Activated CD8-positive, alpha-beta memory T cell treated with anti-CD3 and anti-CD28 coated beads, Interleukin-2, amount 10 ng/mL, durations not matched to agents 7 days and 5 days (primary cell): ENCODE measurements at places on chromosomes 7 and 10. TPM values are rescaled to one million over a fixed set of nuclear protein-coding genes. Genes with fewer than 3 reads are reported as not detected.
A peak's percentile ranks its signal among the peaks of the same experiment; 100 is the strongest.

The TWNK gene
- 18.7 TPM for total RNA-seq

The SLC13A1 gene
- total RNA-seq: not detected

The SCART1 gene
- total RNA-seq: 0.82 TPM

The CYP3A7 gene
- not detected for total RNA-seq

The ZNF783 gene
- total RNA-seq: 15.5 TPM

The CTNNA3 gene
- total RNA-seq: not detected

GRCh38 chr7:24701261-24702235 lies 55.7 kb downstream of the GSDME start:
- H3K36me3 ChIP-seq: no peaks in the 10 kb centered on the region
- peaks cover 6% of the 10 kb centered on the region for H3K4me1 ChIP-seq
- DNase-seq: no peak
- H3K27ac ChIP-seq: no peak overlapping the region
- H3K27me3 ChIP-seq: no peaks in the 10 kb centered on the region
- H3K4me3 ChIP-seq: no peak overlapping the region

- no peak overlapping the region for H3K4me3 ChIP-seq
- H3K4me1 ChIP-seq: peaks cover 21% of the 10 kb centered on the region
- peaks cover 1% of the 10 kb centered on the region for H3K36me3 ChIP-seq
- DNase-seq: no peak
- H3K27me3 ChIP-seq: peaks cover 7% of the 10 kb centered on the region
Measured at GRCh38 chr7:918118-918425, 36.4 kb downstream of the ADAP1 start.

- no peaks in the 10 kb centered on the region for H3K4me1 ChIP-seq
- no peaks in the 10 kb centered on the region for H3K36me3 ChIP-seq
- H3K27me3 ChIP-seq: no peaks in the 10 kb centered on the region
- no peak for DNase-seq
- no peak overlapping the region for H3K4me3 ChIP-seq
Measured at GRCh38 chr7:31439165-31439564, 74.7 kb upstream of the ITPRID1 start.

DNA sequence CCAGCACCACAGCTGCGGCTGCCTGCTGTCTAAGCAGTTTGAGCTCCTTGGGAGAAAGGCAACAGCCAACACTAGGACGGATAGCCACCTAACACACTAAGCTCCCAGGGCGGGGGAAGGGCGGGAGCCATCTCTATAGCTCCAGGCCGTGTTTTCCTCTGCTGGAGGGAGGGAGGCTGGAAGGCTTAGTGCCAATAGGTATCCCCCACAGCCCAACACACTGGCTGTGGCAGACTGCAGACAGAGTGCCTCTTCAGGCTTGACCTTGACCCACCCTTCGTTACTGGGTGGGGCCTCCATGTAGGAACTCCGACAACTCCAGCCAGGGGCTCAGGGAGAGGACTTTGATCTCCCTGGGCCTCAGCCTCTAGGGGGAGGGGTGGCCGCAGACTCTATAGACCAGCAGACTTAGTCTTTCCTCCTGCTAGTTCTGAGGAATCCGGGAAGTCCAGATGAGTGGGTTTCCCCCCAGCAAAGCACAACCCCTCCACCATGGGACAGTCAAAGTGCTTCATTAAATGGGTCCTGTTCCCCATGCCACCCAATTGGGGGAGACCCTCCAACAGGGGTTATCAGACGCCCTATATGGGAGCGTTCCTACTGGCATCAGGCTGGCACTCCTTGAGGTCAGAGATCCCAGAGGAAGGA lies 314.4 kb upstream of the MKI67 start:
- no peak overlapping the region for H3K4me3 ChIP-seq
- no peaks in the 10 kb centered on the region for H3K27me3 ChIP-seq
- H3K4me1 ChIP-seq: no peaks in the 10 kb centered on the region
- H3K27ac ChIP-seq: no peak overlapping the region
- DNase-seq: no peak
- H3K36me3 ChIP-seq: no peaks in the 10 kb centered on the region

GRCh38 chr10:82621680-82622079 lies 746.7 kb downstream of the NRG3 start:
- no peaks in the 10 kb centered on the region for H3K36me3 ChIP-seq
- H3K4me1 ChIP-seq: no peaks in the 10 kb centered on the region
- no peak overlapping the region for H3K4me3 ChIP-seq
- DNase-seq: no peak
- no peaks in the 10 kb centered on the region for H3K27me3 ChIP-seq

DNA sequence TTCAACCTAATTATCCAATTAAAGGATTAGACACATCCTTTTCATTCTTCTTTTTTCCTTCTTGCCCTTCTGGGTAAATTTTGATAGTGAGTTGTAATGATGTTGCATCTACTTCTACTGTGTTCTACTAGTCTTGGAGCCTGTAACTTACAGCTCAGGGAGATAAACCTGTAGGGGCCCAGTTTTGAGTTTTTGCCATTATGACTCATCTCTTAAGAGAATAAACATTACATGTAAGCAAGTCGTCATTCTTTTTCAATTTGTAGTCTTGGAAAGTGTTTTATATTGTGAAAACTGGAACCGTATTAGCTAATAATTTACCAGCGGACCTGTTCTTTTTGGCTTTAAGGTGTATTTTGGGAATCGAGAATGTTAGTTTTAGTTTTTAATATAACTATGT lies 89.7 kb upstream of the RPA3 start:
- H3K27ac ChIP-seq: no peak overlapping the region
- no peaks in the 10 kb centered on the region for H3K4me1 ChIP-seq
- no peak overlapping the region for H3K4me3 ChIP-seq
- DNase-seq: no peak

- DNase-seq: no peak
- H3K4me1 ChIP-seq: peaks cover 6% of the 10 kb centered on the region
- no peak overlapping the region for H3K27ac ChIP-seq
- H3K27me3 ChIP-seq: peaks cover 4% of the 10 kb centered on the region
Measured at GRCh38 chr7:73351447-73352167, 23.6 kb downstream of the FKBP6 start.

- H3K4me1 ChIP-seq: peaks cover 15% of the 10 kb centered on the region
- no peak overlapping the region for H3K27ac ChIP-seq
- H3K4me3 ChIP-seq: no peak overlapping the region
- no peak for DNase-seq
- peaks cover 34% of the 10 kb centered on the region for H3K27me3 ChIP-seq
- H3K36me3 ChIP-seq: peaks cover 4% of the 10 kb centered on the region
Measured at GRCh38 chr10:7432884-7433726, 22.3 kb upstream of the SFMBT2 start.

GRCh38 chr10:19640566-19641263 lies 175.5 kb upstream of the PLXDC2 start:
- no peak for DNase-seq
- no peaks in the 10 kb centered on the region for H3K36me3 ChIP-seq
- H3K4me1 ChIP-seq: no peaks in the 10 kb centered on the region
- no peaks in the 10 kb centered on the region for H3K27me3 ChIP-seq
- no peak overlapping the region for H3K4me3 ChIP-seq

GRCh38 chr7:36315309-36315944 lies 74.2 kb upstream of the ANLN start:
- peaks cover 2% of the 10 kb centered on the region for H3K4me1 ChIP-seq
- H3K27me3 ChIP-seq: peaks cover 3% of the 10 kb centered on the region
- H3K27ac ChIP-seq: no peak overlapping the region
- H3K36me3 ChIP-seq: no peaks in the 10 kb centered on the region

DNA sequence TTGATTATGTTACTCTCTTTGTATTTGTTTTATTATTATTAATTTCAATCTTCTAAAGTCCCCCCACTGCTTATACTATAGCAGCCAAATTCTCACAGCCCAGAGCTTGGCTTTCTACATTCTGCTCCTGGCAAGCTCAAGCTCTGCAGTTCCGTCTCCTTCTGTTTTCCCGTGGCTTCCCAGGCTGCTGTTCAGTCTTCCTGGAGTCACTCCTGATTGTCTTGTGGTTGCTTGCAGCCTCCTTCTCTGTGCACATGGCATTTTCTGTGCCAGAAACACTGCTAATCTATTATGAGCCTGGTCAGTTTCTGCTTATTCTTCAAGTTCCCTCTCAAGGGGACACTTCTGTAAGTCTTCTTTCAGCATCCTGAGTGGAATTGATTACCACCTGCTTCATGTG lies 533.7 kb upstream of the IGFBP3 start:
- H3K36me3 ChIP-seq: no peaks in the 10 kb centered on the region
- H3K4me1 ChIP-seq: no peaks in the 10 kb centered on the region
- no peak overlapping the region for H3K4me3 ChIP-seq
- no peaks in the 10 kb centered on the region for H3K27me3 ChIP-seq
- no peak for DNase-seq

DNA sequence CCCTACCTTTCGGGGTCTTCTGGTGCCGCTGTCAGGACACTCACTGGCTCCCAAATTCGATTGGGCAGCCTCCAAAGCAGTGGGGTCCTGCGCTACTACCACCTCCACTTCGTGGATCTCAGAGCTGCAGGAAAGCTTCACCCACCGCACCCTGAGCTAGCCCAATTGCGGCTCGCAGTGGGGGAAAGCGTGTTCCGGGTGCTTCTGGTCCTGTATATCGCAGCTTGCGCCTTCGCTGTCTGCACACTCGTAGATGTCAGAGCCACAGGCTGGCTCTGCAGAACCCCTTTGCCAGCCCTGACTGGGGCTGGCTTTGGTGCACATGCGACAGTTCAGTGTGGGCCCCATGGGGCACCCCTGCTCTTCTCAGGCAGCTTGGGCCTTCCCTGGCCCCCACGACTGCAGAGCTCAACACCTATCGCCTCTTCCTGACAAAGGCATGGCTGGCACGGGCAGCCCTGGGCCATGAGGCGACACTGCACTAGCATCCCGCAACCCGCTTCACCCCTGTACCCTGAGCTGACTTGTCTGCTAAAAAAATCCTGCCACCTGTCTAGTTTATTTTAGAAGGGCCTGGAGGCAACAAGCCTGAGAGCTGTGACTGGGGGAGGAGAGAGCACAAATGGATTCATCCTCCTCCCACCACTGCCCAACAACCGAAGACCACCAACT lies 78.7 kb upstream of the ABI1 start:
- H3K36me3 ChIP-seq: no peaks in the 10 kb centered on the region
- no peak overlapping the region for H3K4me3 ChIP-seq
- H3K27ac ChIP-seq: no peak overlapping the region
- peaks cover 7% of the 10 kb centered on the region for H3K4me1 ChIP-seq
- no peak for DNase-seq
- H3K27me3 ChIP-seq: peaks cover 5% of the 10 kb centered on the region

DNA sequence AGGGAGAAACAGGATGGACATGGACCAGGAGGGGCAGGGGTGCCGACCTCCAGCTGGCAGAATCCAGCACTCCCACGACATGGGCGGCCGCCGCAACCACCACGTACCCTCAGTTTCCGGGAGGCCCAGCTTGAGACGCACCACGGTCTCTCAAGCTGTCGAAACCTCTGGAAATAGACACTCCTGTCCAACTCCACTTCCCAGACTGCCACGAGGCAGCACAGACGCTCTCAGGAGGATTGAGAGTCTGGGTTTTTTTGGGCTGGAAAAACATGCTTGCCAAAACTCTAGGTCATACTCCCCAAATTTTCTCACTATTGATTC lies 37.9 kb upstream of the PDGFA start:
- no peak overlapping the region for H3K4me3 ChIP-seq
- no peaks in the 10 kb centered on the region for H3K27me3 ChIP-seq
- no peaks in the 10 kb centered on the region for H3K4me1 ChIP-seq
- H3K27ac ChIP-seq: no peak overlapping the region
- no peak for DNase-seq
- H3K36me3 ChIP-seq: peaks cover 2% of the 10 kb centered on the region

DNA sequence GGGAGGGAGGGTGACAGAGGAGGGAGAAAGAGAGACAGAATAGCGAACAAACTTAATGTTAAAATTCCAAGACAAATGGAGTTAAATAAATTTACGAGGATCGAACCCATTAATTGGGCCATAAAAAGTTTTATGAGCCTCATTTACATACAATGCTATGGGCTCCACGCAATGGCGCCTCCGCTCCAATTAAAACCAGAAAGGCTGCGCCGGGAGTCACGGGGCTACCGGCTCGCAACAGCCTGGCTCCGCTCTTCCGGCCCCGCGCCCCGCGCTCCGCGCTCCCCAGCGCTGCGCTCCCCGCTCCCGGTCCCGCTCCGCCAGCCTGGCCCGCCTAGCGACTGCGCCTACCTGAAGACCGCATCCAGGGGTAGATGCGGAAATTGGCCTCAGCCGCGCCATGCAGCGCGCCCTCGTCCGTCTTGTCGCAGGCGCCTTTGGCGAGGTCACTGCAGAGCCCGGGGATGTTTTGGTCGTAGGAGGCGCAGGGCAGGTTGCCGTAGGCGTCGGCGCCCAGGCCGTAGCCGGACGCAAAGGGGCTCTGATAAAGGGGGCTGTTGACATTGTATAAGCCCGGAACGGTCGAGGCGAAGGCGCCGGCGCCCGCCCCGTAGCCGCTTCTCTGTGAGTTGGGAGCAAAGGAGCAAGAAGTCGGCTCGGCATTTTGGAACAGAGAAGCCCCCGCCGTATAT lies 513 bp downstream of the HOXA7 start:
- peaks cover 28% of the 10 kb centered on the region for H3K4me1 ChIP-seq
- H3K36me3 ChIP-seq: peaks cover 3% of the 10 kb centered on the region
- peak overlapping the region; percentile 64 for H3K27ac ChIP-seq
- no peak for DNase-seq
- H3K27me3 ChIP-seq: peaks cover 92% of the 10 kb centered on the region

DNA sequence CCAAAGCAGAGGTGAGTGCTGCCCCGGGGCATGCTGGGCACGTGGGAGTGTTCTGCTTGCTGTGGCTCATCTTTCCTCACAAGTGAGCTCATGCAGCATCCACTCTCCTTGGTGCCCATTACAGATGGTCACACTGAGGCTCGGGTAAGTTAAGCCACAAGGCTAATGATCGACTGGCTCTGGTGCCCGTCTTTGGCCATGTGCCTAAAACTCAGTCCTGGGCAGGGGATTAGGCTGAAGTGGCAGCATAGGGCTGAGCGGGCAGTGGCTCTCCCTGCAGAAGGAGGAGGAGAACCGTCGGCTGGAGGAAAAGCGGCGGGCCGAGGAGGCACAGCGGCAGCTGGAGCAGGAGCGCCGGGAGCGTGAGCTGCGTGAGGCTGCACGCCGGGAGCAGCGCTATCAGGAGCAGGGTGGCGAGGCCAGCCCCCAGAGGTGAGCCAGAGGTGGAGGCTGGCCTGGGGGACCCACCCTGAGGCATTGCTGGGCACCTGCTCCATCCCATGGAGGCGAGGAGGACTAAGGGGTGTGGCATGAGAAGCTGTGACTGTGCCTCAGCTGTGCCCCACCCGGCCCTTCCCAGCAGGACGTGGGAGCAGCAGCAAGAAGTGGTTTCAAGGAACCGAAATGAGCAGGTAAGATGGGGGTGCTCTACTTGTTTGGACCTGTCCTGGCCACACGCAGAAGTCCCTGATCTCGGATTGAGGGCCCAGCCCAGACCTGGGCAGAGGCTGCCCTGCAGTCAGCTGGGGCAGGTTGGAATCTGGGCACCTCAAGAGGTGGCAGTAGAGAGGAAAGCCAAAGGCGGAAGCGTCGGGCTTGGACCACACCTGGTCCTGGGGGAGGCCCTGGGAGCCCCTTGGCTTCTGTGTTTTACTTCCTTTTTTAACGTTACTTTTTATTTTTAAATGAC lies 7.3 kb downstream of the PGAM2 start:
- peak overlapping the region; percentile 63 for H3K27ac ChIP-seq
- no peak for DNase-seq
- H3K36me3 ChIP-seq: peaks cover 41% of the 10 kb centered on the region
- H3K4me3 ChIP-seq: no peak overlapping the region

GRCh38 chr7:148912758-148913541 lies 28.9 kb upstream of the EZH2 start:
- peak overlapping the region; percentile 11 for H3K4me3 ChIP-seq
- H3K27me3 ChIP-seq: peaks cover 13% of the 10 kb centered on the region
- peaks cover 44% of the 10 kb centered on the region for H3K4me1 ChIP-seq
- H3K36me3 ChIP-seq: no peaks in the 10 kb centered on the region
- peak overlapping the region; percentile 69 for H3K27ac ChIP-seq
- DNase-seq: peak; percentile 70

- no peak overlapping the region for H3K4me3 ChIP-seq
- no peaks in the 10 kb centered on the region for H3K27me3 ChIP-seq
- DNase-seq: no peak
- H3K27ac ChIP-seq: no peak overlapping the region
- H3K36me3 ChIP-seq: no peaks in the 10 kb centered on the region
Measured at GRCh38 chr10:21261842-21262294, 263.6 kb downstream of the SKIDA1 start.
